ENCODE measurements at places on chromosomes 2 and 18. TPM values are rescaled to one million over a fixed set of nuclear protein-coding genes. Genes with fewer than 3 reads are reported as not detected.

The LAMA3 gene
- total RNA-seq, result 3.7 TPM

The CRACDL gene
- 3.7 TPM for total RNA-seq

The MPHOSPH10 gene
- 27.7 TPM for total RNA-seq

The SCN7A gene
- 19.6 TPM for total RNA-seq

The SERPINB10 gene
- total RNA-seq, result 0.46 TPM

The ORC4 gene
- total RNA-seq, result 92.5 TPM

The SCYGR7 gene
- not detected for total RNA-seq

The LIPT1 gene
- 6.7 TPM for total RNA-seq

The GAREM2 gene
- total RNA-seq, result 17.3 TPM

The TEKT4 gene
- 2.5 TPM for total RNA-seq

The NHEJ1 gene
- total RNA-seq, result 10.1 TPM

The TXNDC2 gene
- total RNA-seq, result not detected

The COL4A3 gene
- total RNA-seq, result 1.8 TPM

The CSRNP3 gene
- 255 TPM for total RNA-seq

The CEP192 gene
- 55.1 TPM for total RNA-seq

The EVX2 gene
- total RNA-seq, result not detected

The LYPD1 gene
- 77.0 TPM for total RNA-seq

The INHBB gene
- total RNA-seq, result 11.3 TPM

The ME2 gene
- total RNA-seq, result 109 TPM

The NCL gene
- 137 TPM for total RNA-seq

The AQP12A gene
- not detected for total RNA-seq

The CYRIA gene
- total RNA-seq, result 79.6 TPM

The OTX1 gene
- 2.8 TPM for total RNA-seq

The MYCN gene
- total RNA-seq, result 25.4 TPM

The KCNG2 gene
- 0.69 TPM for total RNA-seq

The NPAS2 gene
- total RNA-seq, result 10.6 TPM

The CNNM4 gene
- 8.1 TPM for total RNA-seq

The HJURP gene
- 4.4 TPM for total RNA-seq

The ZNF397 gene
- total RNA-seq, result 43.1 TPM

The PARD3B gene
- total RNA-seq, result 16.8 TPM

The FAM228A gene
- total RNA-seq, result 1.2 TPM
